ENCODE measurements at places on chromosomes 2 and 18. TPM values are rescaled to one million over a fixed set of nuclear protein-coding genes. Genes with fewer than 3 reads are reported as not detected.

Gene ZNF396
- total RNA-seq = 2.8 TPM

Gene SERPINB3
- not detected for total RNA-seq

Gene TNFAIP6
- total RNA-seq = not detected

Gene ASXL3
- total RNA-seq = 8.0 TPM

Gene CLIP4
- 6.0 TPM for total RNA-seq

Gene HPCAL1
- total RNA-seq = 25.5 TPM

Measured in cardiac muscle cell (in vitro differentiated cells and primary cell).